ENCODE measurements at places on chromosomes 5 and 9. TPM values are rescaled to one million over a fixed set of nuclear protein-coding genes. Genes with fewer than 3 reads are reported as not detected.

SH3PXD2B gene
- polyA plus RNA-seq = 0.41 TPM

BHMT2 gene
- not detected for polyA plus RNA-seq

SH3RF2 gene
- polyA plus RNA-seq = not detected

PCSK5 gene
- not detected for polyA plus RNA-seq

FCN1 gene
- not detected for polyA plus RNA-seq

OLFM1 gene
- not detected for polyA plus RNA-seq

MED27 gene
- polyA plus RNA-seq = 50.1 TPM

ETF1 gene
- polyA plus RNA-seq = 106 TPM

C1QTNF3 gene
- 0.42 TPM for polyA plus RNA-seq

CSNK1A1 gene
- polyA plus RNA-seq = 133 TPM

DIRAS2 gene
- polyA plus RNA-seq = not detected

ZDHHC12 gene
- 125 TPM for polyA plus RNA-seq

FOXI1 gene
- polyA plus RNA-seq = not detected

TMEM232 gene
- polyA plus RNA-seq = 1.0 TPM

ZNF618 gene
- polyA plus RNA-seq = not detected

CNTRL gene
- 37.3 TPM for polyA plus RNA-seq

PHYKPL gene
- polyA plus RNA-seq = 26.0 TPM

NFX1 gene
- polyA plus RNA-seq = 42.8 TPM

OCLN gene
- 13.1 TPM for polyA plus RNA-seq

TMED9 gene
- 125 TPM for polyA plus RNA-seq

SPINK5 gene
- polyA plus RNA-seq = not detected

TAS2R1 gene
- not detected for polyA plus RNA-seq

TICAM2 gene
- 2.6 TPM for polyA plus RNA-seq

IL9 gene
- not detected for polyA plus RNA-seq

PTGDS gene
- polyA plus RNA-seq = not detected

ZFR gene
- polyA plus RNA-seq = 89.6 TPM

SLC31A2 gene
- polyA plus RNA-seq = 0.78 TPM

UBAC1 gene
- polyA plus RNA-seq = 38.9 TPM

PAEP gene
- polyA plus RNA-seq = not detected

CSF1R gene
- polyA plus RNA-seq = 0.47 TPM

MCTP1 gene
- polyA plus RNA-seq = 17.0 TPM

MARCHF11 gene
- polyA plus RNA-seq = not detected

SPAAR gene
- not detected for polyA plus RNA-seq

N4BP3 gene
- polyA plus RNA-seq = 3.7 TPM

SOWAHA gene
- not detected for polyA plus RNA-seq

Measured in GM12878 (cell line).